GM04504 (cell line): ENCODE measurements at places on chromosomes 3 and 15.

- DNase-seq: no peak
Observed at GRCh38 chr3:56222866-56223265, 245.4 kb downstream of the ERC2 start.

GRCh38 chr3:86451749-86452148, 539.2 kb downstream of the VGLL3 start:
- DNase-seq: no peak

DNA sequence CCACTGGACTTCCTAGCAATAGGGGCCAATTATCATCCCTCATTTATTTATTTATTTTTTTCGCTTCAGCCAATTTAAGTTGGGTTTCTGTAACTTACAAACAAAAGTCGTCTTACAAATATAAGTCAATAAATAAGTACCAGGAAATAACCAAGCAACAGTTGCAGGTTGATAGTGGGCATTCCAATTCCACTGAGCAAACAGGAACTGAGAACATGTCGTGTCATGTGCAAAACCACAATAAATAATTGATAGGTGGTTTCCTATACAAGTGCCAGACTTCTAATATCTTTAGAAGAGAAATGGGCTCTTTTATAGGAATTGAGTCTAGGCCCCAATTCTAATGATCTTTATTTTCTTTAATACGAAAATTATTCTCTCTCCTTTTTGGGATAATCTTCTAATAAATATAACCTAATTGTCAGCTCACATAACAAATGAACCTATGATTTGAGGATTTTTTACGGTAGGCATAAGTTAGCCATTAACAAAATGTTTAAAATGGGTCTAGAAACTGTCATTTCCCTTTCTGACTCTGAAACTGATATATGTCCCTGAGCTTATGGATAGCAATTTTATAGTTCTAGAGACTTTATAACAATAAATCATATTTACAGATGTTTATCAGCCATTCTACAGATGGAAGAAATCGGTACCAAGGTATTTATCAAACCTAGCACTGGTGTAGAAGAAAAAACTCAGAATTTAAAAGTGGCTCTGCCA, 571.8 kb downstream of the FOXP1 start:
- DNase-seq: no peak

GRCh38 chr15:75069301-75069925, 46.0 kb downstream of the PPCDC start:
- no peak for DNase-seq

- DNase-seq: no peak
Observed at GRCh38 chr3:69425249-69425648, 39.4 kb upstream of the FRMD4B start.
